DMS153 (cell line): ENCODE measurements at places on chromosomes 3 and 15.

- no peak for DNase-seq
These were observed 4.0 kb upstream of the ITGA11 start for GRCh38 chr15:68435966-68436365.

- no peak for DNase-seq
These were observed 143.2 kb upstream of the PLXND1 start for GRCh38 chr3:129749692-129750091.

DNA sequence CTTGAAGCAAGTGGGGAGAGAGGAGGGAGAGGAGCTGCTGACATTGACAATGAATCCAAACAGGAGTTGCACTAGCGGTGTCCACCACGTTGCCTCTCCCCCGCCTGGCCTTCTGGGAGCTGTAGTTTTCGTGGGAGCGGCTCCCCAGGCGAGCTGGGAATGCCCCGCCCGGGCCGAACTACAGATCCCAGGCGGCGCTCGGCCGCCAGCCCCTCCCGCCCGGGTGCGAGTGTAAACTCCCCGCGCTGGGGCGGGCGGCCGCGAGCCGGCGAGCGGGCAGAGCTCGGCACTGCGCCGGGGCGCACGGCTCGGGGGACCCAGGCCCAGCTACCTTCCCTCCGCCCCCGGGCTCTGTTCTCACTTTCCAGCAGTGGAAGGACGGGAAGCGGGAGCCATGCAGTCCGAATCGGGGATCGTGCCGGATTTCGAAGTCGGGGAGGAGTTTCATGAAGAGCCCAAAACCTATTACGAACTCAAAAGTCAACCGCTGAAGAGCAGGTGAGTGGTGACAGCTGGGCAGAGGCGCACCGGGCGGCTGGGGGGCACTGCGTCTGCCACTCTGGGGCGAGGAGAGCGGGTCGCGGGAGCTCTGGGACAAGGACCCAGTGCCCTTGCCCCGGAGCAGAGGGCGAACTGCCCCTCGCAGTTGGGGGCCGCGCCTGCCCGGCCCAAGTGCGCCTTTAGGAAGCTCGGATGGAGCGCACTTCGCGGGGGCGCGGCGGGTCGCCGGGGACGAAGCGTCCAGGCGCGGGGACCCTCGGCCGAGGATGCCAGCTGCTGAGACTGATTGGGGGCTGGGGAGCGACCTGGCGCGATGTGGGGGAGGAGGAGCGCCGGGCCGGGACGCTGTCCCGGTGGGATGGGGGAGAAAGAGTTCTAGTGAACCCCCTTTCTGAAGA lies at the start of gene MITF:
TSS of gene MITF (plus strand) at position 261 of the 899 bp plus-strand sequence. CDS start at position 395, 134 bp downstream.
- DNase-seq: peak; percentile 17

- no peak for DNase-seq
These were observed 59.1 kb upstream of the NEDD4 start for GRCh38 chr15:56052395-56053045.

GRCh38 chr3:50542177-50543034 lies 25.1 kb downstream of the C3orf18 start:
- no peak for DNase-seq

DNA sequence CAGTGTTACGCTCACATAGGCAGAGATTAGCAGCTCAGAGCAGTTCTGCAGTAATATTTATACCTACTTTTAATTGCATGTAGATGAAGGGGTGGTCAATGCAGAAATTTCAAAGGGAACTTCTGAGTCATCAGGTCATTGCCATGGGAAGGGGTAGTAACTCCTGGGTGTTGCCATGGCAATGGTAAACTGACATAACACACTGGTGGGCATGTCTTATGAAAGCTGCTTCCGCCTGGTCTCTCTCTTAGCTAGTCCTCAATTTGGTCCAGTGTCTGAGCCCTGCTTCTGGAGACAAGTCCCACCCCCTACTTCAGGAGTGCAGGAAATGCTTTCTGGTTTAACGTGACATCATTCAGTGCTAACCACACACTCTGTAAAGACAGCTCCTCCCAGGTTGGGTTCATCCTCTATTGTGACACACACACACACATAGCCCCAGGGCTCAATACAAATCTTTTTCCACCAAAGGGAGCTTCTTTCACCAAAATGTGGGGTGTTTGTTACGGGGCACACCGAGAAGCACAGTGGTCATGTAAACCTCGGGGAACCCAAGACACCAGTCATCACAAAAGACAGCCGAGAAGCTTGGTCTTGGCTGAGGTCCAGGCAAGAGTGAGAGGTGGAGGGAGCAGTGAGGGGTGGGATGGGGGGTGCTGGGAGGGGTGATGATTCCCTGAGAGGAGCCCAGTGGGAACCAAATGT lies 74.5 kb downstream of the TLE3 start:
- DNase-seq: peak; percentile 50

- no peak for DNase-seq
These were observed 79.3 kb upstream of the SEC13 start for GRCh38 chr3:10400050-10400748.

GRCh38 chr3:194977356-194977755 lies 291.7 kb downstream of the FAM43A start:
- DNase-seq: no peak

- no peak for DNase-seq
These were observed 124.2 kb downstream of the SATB1 start for GRCh38 chr3:18300916-18301315.

DNA sequence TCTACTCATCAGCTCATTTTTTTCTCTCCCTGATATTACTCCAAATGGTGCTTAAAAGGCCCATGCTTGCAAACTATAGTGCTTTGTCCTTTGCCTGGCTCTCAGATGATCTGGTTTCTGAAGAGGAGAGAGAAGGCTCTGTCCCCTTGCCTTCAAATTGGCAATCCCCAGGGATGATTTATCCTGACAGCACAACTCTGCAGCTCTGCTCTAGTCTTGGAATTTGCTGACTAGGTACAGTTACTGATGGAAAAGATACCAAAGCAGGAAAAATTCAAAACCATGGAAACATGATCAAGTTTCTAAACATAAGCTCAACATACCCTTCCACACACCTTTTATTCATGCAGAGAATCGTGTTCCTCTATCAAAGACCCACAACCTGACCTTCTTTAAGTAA lies 106.7 kb upstream of the CADPS start:
- DNase-seq: no peak

- DNase-seq: no peak
These were observed 15.0 kb downstream of the ATR start for GRCh38 chr3:142563496-142563997.

GRCh38 chr3:119146578-119147375 lies 812 bp downstream of the TEX55 start:
- DNase-seq: no peak
